ENCODE measurements at places on chromosomes 6 and 20.

DNA sequence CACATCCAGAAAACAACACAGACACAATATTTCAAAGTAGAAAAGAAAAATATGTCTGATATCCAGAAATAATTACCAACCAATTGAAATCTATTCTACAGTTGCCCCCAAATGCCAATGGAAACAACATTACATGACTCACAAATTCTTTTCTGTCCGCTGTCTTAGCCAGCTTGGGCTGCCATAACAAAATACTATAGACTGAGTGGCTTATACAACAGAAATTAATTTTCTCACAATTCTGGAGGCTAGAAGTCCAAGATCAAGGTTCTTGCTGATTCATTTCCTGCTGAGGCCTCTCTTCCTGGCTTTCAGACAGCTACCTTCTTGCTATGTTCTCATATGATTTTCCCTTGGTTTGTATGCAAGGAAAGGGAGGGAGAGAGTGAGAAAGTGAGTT lies 698.1 kb downstream of the DHX35 start:
- no peak for DNase-seq

DNA sequence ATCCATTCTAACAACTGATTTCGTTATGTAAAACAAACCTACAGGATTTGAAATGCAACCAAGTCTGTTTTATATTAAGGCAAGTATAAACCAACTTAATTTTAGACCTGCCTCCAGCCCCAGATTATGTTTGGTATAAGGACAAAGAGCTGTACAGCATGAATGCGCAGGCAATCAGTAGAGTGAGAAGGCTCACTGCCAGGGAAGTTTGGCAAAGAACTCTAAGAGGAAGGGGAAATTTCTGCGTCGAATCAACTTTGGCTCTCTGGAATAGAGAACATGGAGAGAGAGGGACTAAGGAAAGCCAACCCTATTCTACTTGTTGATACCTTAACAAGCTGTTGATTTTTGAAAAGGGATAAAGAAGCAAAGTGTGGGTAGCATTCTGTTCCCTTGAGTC lies 96.9 kb upstream of the FOXO3 start:
- DNase-seq, result no peak

GRCh38 chr6:105607636-105608621 lies 205.0 kb upstream of the PREP start:
- no peak for DNase-seq

GRCh38 chr20:64104667-64105451 lies 2.5 kb downstream of the NPBWR2 start:
- DNase-seq, result no peak

- no peak for DNase-seq
These were observed 9.9 kb downstream of the BAG2 start for GRCh38 chr6:57182017-57182432.

DNA sequence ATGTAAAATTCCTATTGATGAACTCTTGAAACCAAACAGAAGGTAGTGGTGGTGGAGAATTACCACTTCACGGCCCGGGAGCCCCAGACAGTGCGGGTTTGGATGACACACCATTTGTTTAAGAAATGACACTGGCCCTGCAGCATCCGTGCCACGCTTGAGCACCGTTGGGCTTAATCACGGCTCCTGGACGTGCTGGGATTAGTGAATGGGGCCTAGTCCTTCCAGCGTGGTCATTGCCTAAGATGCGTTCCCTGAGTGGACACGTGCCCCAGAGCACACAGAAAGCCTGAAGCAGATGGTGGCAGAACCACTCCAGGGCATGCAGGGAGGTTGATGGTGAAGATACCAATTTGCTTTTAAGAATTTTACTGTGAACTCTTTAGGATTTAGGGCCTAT lies 14.5 kb downstream of the STX16 start:
- no peak for DNase-seq

- no peak for DNase-seq
These were observed 361.6 kb upstream of the RUNX2 start for GRCh38 chr6:44966449-44967092.

DNA sequence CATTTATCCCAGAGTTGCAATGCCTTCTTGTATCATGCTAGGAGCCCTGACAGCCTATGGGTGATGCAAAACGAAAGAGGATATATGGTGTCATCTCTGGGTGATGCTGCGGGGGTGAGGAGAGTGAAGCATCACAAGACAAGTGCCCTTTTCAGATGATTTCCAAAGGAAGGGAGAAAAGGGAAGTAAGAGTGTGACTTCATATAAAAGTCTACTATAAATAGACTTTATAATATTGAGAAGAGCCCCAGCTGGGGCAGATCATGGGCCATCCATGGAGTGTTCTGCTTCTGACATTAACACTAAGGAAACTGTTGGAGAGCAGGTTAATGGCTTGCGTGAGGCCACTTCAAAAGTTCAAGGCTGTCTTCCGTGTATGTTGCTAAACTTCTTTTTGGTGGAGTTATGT lies 4.4 kb downstream of the CD83 start:
- peak; percentile 79 for DNase-seq

GRCh38 chr20:59495894-59496510 lies 108.3 kb upstream of the PHACTR3 start:
- DNase-seq, result peak; percentile 62

- no peak for DNase-seq
These were observed 43.1 kb downstream of the PTCHD4 start for GRCh38 chr6:48067886-48068277.

- DNase-seq, result no peak
These were observed 868 bp upstream of the SLC2A4RG start for GRCh38 chr20:63738687-63739129.

DNA sequence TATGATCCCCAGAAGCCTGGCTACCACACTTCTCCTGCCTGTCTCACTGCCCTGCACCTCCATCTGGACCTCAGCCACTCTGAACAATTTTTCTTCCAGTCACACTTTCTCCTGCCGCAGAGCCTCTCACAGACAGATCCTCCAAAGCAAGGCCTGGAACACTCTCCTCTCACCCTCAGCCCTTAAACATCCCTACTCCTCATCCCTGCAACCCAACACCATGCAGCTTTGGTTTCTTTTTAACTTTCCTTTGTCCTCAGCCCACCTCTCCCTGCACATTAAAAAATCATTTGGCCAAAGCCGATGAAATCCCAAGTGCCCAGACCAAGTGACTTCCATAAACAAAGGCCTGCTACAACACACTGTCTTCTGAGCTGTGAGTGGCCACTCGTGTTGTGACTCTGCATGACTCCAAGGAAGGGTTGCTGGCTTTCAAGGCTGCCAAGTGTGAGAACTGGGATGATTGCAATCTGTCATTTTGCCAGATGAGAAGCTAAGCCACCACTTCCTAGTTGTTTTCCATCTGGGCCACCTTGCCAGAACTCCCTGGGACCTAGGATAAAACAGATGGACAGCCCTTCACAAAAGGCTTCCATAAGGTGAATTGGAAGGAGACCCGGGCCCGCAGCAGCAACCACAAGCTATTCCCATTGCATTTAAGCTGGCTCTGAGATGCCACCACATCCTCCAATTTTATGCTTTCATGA lies 144.4 kb upstream of the SSTR4 start:
- no peak for DNase-seq

DNA sequence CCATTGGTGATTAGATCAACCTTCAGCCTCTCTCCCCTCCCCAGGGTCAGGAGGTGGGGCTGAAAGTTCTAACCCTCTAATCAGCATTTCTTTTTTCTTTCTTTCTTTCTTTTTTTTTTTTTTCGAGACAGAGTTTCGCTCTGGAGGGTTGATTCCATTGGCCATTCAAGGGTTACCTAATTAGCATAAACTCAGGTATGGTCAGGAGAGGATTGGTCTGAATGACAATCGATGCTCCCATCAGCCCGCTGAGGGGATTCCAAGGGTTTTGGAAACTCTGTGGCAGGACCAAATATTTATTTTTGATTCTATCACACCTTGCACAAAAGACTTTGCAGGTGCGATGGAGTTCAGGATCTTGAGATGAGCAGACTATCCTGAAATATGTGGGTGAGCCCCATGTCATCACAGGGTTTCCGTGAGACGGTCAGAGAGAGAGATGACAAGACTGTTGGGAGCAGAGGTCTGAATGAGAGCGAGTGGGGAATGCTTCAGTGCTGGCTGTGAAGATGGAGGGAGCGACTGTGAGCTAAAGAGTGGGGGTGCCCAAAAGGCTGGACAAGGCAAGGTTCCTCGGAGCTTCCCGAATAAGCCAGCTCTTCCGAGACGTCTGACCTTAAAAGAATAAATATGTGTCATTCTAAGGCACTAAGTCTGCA lies 107.1 kb downstream of the BMP7 start:
- no peak for DNase-seq

GRCh38 chr20:31654534-31654933 lies 16.8 kb downstream of the COX4I2 start:
- DNase-seq, result no peak

DNA sequence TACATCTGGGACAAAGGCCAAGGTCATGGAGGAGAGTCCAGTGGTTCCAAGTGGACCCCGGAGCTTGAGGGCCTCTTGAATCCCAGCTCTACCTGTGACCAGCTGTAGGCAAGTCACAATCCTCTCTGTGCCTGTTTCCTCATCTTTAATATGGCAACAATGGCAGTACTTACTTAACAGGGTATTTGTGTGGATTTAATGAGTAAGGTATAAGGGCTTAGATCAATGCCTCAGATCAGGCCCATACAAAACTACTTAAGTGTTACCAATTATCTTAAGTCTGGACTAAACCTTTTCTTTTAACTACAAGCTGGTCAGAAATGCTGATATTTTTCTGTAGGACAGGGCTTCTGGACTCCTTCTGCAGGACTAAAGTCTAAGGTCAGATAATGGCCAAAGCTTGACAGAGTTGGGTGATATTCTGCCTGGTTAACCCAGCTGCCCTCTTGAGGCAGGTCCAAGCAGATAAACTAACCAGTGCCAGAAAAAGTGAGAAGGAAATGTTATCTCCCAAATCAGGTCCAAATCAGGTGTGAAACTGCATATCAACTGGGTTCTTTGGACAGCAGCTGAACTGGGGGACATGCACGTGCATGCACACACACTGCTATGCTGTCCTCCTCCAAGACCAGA lies 2.2 kb downstream of the SULF2 start:
- DNase-seq, result no peak

- no peak for DNase-seq
These were observed 87.3 kb downstream of the CEP57L1 start for GRCh38 chr6:109182578-109182977.

GRCh38 chr6:144150710-144151657 lies 667 bp downstream of the STX11 start:
- peak; percentile 95 for DNase-seq

DNA sequence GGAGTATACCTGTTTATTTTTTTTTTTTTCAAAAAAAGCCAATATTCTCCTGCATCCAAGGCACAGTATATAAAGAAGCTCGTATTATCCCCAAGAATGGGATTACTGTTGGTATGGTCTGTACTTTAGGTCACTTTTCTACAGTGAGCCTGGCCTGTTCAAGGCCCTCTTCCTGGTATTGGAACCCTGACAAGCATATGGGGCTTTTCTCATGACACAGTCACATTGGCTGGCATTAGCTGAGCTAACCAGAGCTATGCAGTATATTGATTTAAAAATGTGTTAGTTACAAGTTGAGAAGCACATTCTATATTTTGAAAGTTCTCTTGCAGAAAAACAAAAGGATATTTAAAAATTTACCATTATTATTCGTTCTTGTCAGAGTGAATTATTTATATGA lies 48.0 kb downstream of the MCHR2 start:
- DNase-seq, result no peak

- DNase-seq, result peak; percentile 69
These were observed at the start of gene NECAB3 for GRCh38 chr20:33674294-33675135. Gene NECAB3, minus strand, starts transcription at chr20:33674428. Its CDS starts 76 bp downstream, at chr20:33674352.

DNA sequence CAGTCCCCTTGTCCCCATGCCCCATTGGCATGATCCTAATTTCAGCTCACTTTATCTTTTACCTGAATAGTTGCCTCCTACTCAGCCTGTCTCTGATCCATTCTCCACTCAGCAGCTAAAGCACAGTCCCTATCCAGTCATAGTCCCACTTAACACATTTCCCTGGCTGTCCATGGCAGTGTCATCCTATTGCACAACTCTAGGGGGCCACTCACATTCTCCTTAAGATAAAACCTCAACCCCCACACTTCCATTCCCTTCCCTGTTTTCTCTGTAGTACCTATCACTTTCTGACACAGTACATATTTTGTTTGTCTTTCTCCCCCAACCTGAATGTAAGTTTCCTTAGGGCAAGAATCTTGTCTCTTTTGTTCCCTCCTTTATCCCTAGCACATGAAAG lies 220.9 kb upstream of the PLN start:
- no peak for DNase-seq

- no peak for DNase-seq
These were observed 65.8 kb downstream of the NOL4L start for GRCh38 chr20:32519381-32519730.

DNA sequence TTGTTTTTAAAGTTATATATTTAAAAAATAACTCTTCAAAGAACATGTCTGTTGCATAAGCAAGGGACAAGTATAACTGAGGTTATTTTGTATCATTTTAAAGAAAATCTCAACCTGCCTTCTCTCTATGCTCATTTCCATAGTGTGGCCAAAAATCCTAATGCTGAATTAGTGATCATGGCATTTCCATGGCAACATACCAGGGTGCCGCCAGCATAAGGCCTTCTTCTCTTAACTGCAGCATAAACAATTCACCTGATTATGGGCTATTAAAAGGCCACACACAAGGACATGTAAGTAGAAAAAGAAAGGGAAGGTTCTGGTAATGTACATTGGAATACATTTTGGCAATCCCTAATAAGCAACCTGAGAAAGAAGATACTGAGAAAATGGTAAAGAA lies 95.1 kb upstream of the RNF217 start:
- no peak for DNase-seq

DNA sequence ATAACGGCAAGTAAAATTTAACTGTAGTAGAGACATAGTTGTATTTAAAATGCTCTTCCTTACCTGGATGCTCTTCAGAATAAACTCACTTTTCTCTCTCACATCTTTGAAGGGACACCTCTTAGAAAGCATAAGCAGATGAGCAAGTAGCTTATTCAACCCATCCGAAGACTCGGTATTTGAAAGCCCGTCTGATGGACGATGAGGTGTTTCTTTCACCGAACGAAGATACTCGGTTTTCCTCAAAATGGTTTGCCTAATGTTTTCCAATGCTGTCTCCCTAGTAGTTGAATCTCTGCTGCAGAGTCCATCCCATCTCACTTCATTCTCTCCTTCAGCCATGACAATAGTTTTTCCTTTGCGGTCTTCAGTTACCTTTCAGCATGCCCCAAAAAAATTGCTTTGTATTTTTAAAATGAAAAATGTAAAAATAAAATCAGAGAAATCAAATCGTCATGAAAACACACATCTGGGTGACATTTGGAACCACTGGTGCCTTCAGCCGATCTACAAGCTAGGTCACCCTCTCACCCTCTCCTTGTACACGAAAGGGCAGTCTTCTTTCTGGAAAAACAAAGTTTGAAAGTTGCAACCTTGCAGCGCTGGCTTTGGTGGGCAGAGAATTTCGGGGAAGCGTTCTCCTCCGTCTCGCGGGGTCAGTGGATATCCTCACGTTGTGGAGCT lies 772 bp downstream of the SESN1 start:
- DNase-seq, result peak; percentile 8

- DNase-seq, result no peak
These were observed 209.1 kb upstream of the JARID2 start for GRCh38 chr6:15036690-15037245.

GRCh38 chr6:31178143-31179041 lies 7.9 kb upstream of the POU5F1 start:
- peak; percentile 61 for DNase-seq

All from activated CD4-positive, alpha-beta T cell treated with anti-CD3 and anti-CD28 coated beads, Interleukin-2, amount 50 U/mL, for 16 hours (primary cell).